ENCODE measurements at places on chromosomes 4 and X. TPM values are rescaled to one million over a fixed set of nuclear protein-coding genes. Genes with fewer than 3 reads are reported as not detected.

Gene LDB2
- not detected for total RNA-seq

Gene KANTR
- 14.4 TPM for total RNA-seq

Gene LRRC66
- 0.21 TPM for total RNA-seq

Gene ZCCHC12
- total RNA-seq = not detected

Gene FGFBP1
- not detected for total RNA-seq

Gene RTL5
- 0.20 TPM for total RNA-seq

Gene GPR173
- total RNA-seq = 0.20 TPM

Gene PRSS12
- not detected for total RNA-seq

Gene SERTM2
- not detected for total RNA-seq

Gene RHOXF1
- not detected for total RNA-seq

Gene PCSK1N
- total RNA-seq = 0.93 TPM

Gene PDCL2
- total RNA-seq = not detected

Gene SPANXN4
- total RNA-seq = not detected

Gene ZDHHC15
- not detected for total RNA-seq

Gene SPOCK3
- total RNA-seq = not detected

Gene ADGRG4
- not detected for total RNA-seq

Gene LNX1
- not detected for total RNA-seq

Gene FGF5
- total RNA-seq = not detected

Gene FBXO8
- 14.5 TPM for total RNA-seq

Gene TXK
- total RNA-seq = 21.2 TPM

Gene FAM149A
- 1.2 TPM for total RNA-seq

Gene AMTN
- not detected for total RNA-seq

Gene TMEM35A
- total RNA-seq = not detected

Gene PCDH18
- total RNA-seq = not detected

Gene NPNT
- total RNA-seq = not detected

Gene KCTD8
- not detected for total RNA-seq

Gene MAGEE2
- total RNA-seq = not detected

Gene TCEAL3
- 3.1 TPM for total RNA-seq

Gene TMEM156
- 18.5 TPM for total RNA-seq

Gene NAP1L3
- 0.47 TPM for total RNA-seq

Gene BMX
- not detected for total RNA-seq

Gene PABPC5
- not detected for total RNA-seq
